ENCODE measurements at places on chromosomes 16 and 17.

DNA sequence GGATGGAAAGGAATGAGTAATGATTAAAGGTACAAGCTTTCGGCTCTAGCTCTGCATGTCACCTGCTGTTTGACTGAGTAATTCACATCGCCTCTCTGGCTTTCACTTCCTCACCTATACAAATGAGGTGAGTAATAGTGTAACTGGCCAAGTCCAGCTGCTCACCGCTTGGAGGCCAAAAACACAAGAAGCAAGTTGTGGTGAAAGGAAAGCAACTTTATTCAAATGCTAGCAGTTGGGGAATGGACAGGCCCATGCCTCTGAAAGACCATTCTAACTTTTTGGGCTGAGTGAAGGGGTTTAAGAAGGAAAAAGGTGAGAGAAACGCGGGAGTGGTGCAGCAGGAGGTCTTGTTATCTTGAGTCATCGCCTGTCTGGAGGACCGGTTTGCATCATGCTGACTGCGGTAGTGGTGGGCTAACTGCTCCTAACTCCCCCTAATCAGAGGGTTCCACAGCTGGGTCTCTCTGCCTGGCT is 45.7 kb upstream of the CSNK2A2 start:
- no peak for DNase-seq

GRCh38 chr16:85010446-85010930 is 847 bp downstream of the ZDHHC7 start:
- no peak for DNase-seq

DNA sequence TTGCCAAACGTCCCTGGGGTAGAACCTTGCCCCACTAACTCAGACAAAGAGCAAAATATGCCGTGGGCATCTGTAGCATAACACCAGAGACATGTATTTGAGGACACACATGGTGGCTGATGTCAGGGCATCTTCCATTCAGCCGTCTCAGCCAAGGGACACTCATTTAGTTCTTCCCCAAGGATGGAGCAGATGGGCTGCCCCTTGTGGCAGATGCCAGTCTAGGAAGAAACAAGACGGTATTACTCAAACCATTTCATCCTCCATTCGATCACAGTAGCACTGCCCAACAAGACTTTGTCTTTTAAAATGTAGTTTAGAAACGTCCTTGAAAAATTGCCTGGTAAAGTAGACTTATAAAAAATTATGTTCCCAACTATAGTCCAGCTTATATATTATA is 937.6 kb upstream of the EEF2KMT start:
- DNase-seq: no peak

DNA sequence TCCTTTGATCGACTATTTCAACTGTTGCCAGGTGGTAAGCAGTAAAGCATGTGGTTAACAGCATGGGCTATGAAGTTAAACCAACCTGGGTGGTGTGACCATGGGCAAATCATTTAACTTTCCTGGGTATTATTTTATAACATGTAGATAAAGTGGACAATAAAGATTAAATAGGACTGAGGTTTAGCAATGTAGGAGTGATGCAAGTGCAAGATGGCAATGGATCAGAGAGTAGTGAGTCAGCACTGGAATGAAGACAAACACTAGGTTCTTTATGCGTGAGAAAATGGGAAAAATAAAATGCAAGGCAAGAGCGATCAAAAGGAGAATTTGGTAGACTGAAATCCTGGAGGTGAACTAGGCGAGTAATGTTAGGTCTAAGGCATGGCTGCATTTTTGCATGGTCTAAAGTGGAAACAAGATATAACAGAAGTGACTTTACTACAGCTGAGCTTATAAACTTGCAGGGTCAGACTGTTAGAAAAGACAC is 222.4 kb upstream of the AXIN2 start:
- DNase-seq: no peak

DNA sequence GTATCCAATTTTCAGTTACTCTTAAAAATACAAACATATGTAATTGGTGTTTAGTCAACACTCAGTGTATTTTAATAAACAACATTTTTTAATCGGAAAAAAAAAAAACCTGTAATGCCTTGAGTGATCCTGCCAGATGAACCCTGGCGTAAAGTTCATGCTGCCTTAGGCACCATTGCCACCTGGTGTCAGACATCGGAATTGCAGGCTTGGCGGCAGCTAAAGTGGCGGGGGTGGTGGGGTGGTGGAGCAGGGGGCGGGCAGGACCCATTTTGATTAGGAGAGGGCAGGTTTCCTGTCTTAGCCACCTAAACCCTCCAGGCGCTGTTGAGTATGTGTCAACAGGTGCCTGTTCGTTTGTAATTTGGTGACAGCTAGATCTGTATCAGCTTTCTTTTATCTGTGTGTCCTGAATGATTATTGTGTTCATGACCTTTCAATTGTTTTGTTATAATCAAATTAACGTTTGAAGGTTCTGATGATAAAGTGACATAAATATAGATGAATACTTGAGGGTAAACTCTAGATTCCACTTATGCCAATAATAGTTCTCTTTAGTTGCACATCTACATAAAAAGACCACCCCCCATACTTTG is 588.7 kb downstream of the CDH13 start:
- DNase-seq: peak; percentile 20

DNA sequence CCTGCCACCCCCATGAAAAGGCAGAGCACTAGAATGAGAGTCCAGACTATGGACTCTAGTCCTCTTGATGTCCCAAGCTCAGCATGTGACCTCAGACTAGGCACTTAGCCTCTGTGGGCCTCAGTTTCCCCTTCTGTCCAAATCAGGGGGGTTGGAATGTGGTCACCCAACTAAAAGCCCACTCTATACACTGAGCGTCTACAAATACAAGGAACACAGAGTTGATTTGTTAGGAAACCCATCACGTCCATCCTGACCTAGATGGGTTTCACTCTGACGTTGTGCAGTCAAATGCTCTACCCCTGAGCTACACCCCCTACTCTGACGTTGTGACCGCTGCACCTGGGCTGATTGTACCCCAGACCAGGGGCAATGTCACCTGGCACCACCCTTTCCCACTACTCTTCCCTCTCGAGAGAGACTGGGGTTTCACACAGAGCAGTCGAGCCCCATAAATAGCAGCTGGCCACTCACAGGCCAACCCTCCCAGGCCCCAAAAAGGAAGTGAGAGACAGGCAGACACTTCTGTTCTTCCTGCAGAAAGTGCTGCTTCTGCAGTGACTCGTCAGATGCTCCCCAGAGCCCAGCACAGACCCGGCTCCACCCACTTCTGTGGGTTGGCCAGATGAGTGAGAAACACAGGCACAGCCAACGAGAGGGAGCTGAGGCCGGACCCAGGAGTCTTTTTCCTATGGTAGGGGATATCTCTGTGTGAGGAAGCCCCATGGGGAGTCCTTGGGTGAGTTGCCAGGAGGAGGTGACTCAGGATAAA is 16.1 kb upstream of the TNFRSF13B start:
- peak; percentile 41 for DNase-seq

DNA sequence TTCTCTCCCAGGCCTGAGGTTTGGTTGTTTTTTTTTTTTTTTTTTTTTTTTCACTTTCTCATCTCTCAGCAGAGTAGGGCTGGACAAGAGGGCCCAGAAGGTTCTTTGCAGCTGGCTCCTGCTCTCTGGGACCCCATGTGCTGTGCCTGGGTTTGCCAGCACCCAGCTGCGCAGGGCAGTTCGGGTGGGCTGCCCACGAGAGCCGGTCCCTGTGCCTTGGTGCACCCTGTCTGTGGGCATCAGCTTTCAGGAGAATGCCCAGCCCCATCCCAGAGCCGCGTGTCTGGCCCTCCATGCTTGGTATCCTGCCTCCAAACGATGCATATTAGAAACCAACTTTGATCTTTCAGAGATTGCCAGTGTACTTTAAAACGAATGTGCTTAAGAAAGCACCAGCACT is 15.0 kb upstream of the GSE1 start:
- DNase-seq: no peak

- DNase-seq: no peak
These were observed 25.1 kb upstream of the ADGRG1 start for GRCh38 chr16:57603115-57604024.

All from activated CD8-positive, alpha-beta memory T cell treated with anti-CD3 and anti-CD28 coated beads, Interleukin-2, amount 50 U/mL, for 4 hours (primary cell).